Left ventricle myocardium inferior (tissue), 1 donor: ENCODE measurements at places on chromosomes 12 and 14. TPM values are rescaled to one million over a fixed set of nuclear protein-coding genes. Genes with fewer than 3 reads are reported as not detected.

MSRB3 gene
- total RNA-seq: 125 TPM

KRT85 gene
- total RNA-seq: not detected

MORN3 gene
- total RNA-seq: not detected

GRCh38 chr12:72790273-72790672 lies 518.1 kb downstream of the TRHDE start:
- H3K27ac ChIP-seq: no peak overlapping the region
- H3K36me3 ChIP-seq: no peaks in the 10 kb centered on the region
- H3K27me3 ChIP-seq: no peaks in the 10 kb centered on the region
- no peak for DNase-seq
- H3K4me3 ChIP-seq: no peak overlapping the region
- H3K4me1 ChIP-seq: no peaks in the 10 kb centered on the region

DNA sequence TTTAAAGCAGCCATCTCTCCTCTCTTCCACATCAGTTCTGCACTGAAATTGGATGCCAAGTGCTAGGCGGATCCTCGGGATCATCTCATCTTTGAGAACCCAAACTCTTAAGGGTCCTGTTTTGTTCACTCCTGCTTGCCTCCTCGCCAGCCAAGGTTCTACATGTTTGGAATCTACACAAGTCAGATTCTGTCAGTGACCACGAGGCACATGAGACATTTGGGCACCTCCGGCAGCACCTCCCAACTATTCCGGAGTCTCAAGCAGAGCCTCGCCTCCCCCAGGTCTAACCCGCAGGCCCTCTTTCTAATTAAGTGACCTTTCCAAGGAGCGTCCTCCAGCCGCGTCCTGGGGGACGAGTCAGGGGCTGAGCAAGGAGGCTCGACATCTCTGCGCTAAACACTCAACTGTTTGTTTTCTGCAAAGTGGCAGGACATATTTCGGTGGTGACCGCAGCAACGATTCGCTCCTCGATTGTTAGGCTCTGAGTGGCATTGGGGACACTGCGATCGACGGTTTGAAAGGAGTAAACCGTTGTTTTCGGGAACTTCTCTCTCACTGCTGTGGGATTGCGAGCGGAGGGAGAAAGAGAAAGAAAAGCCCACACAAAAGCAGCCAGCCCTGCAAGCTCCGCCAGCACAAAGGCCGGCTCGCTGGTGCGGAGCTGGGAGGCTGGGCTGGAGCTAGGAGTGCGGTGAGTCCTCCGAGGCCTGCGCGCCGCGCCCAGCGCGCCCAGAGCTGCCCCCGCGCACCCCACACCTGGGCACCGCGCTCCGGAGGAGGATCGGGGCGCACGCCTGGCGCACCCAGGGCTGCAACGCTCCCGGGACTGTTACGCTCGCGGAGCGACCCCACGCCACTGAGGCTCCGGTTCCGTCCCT lies 640 bp downstream of the ARMH4 start:
- peak overlapping the region; percentile 83 for H3K27ac ChIP-seq
- H3K36me3 ChIP-seq: no peaks in the 10 kb centered on the region
- no peak for DNase-seq
- no peaks in the 10 kb centered on the region for H3K27me3 ChIP-seq
- peak overlapping the region; percentile 90 for H3K4me3 ChIP-seq

DNA sequence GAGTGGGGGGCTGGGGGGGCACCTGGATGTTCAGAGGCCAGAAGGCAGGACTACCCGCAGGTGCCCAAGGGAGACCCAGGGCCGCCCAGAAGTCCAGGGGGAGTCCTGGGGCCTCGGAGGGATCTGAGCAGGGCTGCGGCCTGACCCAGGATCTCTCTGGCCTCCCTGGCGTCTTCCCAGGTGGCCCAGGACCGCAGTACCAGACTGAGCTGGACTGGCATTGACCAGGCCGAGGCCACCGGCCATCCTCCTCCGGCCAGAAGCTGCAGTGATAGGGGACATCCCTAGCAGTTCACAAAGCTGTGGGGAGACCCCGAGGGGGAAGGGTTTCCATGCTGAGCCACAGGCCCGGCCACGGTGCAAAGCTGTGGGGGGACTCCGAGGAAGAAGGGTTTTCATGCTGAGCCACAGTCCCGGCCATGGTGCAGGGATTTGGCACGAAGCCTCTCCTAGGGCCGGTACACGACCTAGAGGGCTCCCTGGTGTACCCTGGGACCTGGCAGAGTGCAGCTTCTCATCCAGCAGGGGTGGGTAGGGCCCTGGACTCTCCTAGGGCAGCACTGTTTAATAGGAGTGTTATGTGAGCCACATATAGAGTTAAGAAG lies 24.4 kb downstream of the FBRSL1 start:
- H3K27me3 ChIP-seq: no peaks in the 10 kb centered on the region
- peaks cover 25% of the 10 kb centered on the region for H3K36me3 ChIP-seq
- H3K4me1 ChIP-seq: peaks cover 29% of the 10 kb centered on the region
- no peak for DNase-seq

DNA sequence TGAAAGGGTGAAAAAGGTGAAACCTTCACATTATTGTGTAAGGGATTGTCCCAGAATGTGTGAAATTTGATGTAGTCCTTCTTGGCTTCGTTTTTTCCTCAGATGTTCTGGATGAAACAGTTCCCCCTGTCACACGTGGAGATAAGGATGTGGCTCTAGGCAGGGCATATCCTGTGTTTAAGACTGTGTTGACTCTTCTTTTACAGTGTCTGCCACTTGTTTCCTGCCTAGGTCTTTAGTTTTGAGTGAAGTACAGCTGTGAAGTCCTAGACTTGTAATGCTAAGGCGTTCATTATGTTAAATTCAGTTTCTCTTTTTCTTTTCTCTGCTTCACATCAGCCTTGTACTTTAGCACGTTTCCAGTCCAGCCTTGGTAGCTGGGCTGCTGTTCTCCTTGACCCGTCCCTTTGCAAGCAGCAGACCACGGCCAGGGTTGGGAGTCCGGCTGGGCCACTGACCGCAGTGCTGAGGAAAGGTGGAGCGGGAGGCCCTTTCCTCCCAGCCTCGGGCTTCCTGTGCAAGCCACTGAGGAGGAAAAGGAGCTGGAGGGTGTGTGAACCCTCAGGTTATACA lies 59.1 kb downstream of the RASSF3 start:
- DNase-seq: peak; percentile 59
- no peaks in the 10 kb centered on the region for H3K27me3 ChIP-seq
- peak overlapping the region; percentile 74 for H3K27ac ChIP-seq
- no peaks in the 10 kb centered on the region for H3K36me3 ChIP-seq
- peaks cover 100% of the 10 kb centered on the region for H3K4me1 ChIP-seq
